ENCODE measurements at places on chromosomes 16 and 17. TPM values are rescaled to one million over a fixed set of nuclear protein-coding genes. Genes with fewer than 3 reads are reported as not detected.

The NPIPB9 gene
- 1.2 TPM for total RNA-seq

The CACNG3 gene
- not detected for total RNA-seq

The CCL16 gene
- total RNA-seq: not detected

The MAP2K4 gene
- total RNA-seq: 46.2 TPM

The IFT20 gene
- total RNA-seq: 26.0 TPM

The IL17C gene
- 0.22 TPM for total RNA-seq

The TNFSF13 gene
- 1.6 TPM for total RNA-seq

DNA sequence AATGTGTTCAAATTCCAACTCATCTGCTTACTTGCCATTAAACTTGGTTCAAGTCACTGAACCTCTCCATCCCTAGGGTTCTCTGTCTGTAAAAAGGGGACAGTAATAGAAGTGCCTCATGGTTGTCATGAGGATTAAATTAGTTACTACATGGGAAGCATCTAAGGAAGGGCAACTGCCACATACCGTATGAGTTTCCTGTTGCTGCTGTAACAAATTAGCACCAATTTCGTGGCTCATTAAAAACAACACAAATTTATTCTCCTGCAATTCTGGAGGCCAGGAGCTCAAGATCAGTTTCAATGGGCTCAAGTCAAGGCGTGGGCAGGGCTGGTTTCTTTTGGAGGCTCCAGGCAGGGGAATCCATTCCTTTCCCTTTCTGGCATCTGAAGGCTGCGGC, 18.6 kb downstream of the CD300LF start:
- no peak for DNase-seq

DNA sequence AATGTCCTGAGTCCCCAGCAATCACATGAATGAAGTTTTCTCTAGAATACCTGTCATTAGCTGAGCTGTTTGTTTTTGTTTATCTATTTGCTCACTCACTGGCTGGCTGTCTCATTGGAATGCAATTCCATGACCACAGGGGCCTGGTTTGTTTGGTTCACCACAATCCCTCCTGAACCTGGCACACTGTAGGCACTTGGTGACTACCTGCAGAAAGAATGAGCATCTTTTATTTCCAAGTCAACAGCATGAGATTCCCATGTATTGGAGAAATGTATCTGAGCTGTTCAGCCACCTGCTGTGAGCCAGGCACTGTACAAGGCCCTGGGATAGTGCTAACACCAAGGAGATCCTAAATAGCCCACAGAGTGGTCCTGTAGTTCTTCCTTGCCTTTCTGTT, 345.1 kb downstream of the XYLT1 start:
- no peak for DNase-seq

- no peak for DNase-seq
Observed at GRCh38 chr17:21293831-21294210, 9.3 kb downstream of the MAP2K3 start.

DNA sequence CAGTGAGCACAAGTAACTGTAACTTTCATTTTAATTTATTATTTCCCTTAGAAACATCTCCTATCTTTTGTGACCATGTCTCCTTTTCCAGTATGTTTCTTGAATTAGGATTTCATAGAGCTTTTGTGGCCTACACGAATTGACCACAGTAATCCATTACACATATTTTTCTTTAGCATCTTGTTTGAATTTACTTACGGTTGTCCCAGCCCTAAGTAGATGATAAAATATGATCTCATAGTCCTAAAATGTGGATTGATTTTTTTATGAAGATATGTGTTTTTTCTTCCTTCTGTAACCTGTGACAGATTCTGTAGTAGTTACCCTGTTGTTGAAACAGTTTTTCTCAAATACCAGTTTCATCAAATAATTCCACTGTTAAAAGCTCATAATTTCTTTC, 61.5 kb downstream of the NF1 start:
- DNase-seq: no peak

- DNase-seq: no peak
Observed at GRCh38 chr16:4790871-4791270, 2.7 kb upstream of the SEPTIN12 start.

- DNase-seq: no peak
Observed at GRCh38 chr16:22022151-22022550, 14.2 kb downstream of the MOSMO start.

DNA sequence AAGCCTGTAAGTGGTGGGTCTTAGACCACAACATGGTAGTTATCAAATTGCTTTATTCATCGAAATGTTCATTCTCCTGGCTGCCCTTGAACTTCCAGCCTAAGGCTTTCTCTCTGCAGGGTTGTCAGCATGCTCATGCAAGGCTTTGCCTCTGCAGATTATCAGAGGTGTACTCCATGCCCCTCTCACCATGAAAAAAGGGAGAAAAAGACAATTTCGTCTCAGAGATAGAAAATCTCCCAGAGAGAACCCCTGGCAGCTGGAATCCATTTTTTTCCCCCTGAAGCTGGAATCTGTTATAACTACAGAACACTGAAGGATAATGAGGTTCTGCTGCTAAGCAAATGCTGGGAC, 33.9 kb upstream of the METTL9 start:
- no peak for DNase-seq

GRCh38 chr17:43721537-43722268, 36.9 kb downstream of the SOST start:
- no peak for DNase-seq

DNA sequence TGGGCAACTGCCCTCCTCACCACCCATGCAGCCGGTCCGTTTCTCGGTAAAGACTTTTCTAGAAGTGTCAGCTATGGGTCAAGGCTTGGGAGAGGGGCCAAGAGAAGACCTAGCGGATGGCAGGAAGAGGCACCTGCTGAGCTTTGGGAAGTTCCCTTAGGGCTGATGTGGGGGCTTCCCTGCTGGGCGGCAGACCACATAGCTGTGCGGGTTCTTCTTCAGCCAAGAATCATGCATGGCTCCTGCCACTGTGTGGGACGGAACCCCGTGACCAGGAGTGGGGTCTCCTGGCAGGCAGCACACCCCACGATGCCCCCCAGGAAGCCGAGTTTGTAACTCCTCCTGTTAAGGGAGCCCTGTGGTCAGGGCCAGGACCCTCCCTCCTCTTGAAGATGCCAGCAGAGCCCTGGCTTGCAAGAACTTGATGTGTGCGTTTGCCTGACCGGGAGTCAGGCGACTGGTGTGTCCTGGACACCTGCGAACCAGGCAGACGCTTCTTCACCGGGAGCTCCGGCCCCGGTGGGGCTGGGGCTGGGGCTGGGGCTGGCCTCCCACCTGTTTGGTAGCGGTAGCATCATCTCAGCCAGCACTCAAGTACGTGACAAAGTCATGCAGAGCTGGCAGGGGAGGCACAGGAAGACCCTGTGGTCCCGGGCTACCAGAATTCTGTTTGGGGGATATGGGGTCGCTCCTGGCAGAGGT, 17.7 kb upstream of the SLC38A10 start:
- no peak for DNase-seq

DNA sequence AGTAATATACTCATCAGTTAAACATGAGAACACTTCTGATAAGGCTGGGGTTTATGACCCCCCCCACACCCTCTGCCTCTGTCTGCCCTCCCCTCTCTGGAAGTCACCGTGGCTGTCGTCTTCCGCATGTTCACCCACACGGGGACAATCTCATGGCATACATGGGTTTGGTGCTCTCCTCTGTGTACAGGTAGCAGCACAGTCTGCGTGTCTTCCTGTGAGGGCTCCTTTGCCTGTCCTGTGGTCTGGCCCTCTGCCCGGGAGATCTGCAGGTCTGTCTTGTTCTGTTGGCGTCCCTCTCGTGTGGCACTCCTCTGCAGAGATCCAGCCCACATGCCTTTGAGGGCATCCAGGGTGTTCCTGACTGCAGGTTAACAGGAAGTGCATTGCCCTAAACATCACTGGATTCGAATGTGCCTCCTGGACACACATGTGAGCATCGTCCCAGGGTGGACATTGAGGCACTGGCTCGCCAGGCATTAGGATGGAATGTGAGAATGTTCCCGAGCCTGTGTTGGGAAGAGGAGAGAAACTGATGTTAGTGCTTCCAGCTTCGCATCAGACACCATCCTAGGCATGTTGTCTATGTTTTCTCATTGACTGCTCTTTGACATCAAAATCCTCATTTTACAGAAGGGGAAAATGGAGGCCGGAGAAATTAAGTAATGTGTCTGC, 54.5 kb downstream of the NKD1 start:
- DNase-seq: no peak

DNA sequence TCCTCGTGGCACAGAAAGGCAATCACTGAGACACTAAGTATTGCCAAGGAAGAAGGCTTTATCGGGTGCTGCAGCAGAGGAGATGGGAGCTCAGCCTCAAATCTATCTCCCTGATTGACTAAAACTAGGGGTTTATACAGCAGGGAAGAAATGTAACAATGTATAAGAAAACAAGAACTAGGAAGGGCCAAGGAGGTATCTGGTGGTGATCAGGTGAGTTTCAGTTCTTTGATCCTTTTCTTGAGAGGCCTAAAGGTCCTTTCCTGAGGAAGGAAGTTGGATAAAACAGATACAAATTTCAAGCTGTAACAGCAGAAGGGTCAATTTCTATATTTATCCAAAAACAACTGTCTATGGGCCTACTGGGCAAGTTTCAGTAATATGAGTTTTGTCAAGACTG, 212.4 kb downstream of the COPRS start:
- no peak for DNase-seq

DNA sequence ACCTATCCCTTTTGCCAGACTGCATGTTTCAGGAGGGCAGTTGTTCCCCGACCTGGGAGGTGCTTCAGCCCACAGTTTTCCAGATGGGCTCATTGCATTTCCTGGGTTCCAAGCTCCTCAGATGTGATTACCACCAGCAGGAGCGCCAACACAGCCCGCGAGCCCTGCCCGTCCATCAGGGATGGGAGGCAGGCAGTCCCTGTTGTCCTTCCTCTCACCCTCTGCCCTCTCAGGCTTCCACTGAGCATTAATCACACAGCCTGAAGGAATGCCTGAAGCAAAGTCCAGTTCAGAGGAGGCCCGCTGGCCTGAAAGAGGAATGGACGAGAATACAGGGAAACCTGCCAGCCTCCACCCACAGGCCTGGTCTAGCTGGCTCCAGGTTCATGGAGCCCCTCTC, 256.3 kb upstream of the SDK2 start:
- no peak for DNase-seq

Measured in CD8-positive, alpha-beta memory T cell (primary cell).